H7 (cell line): ENCODE measurements at places on chromosomes 5 and 9. TPM values are rescaled to one million over a fixed set of nuclear protein-coding genes. Genes with fewer than 3 reads are reported as not detected.

LPAR1 gene
- 7.1 and 7.2 TPM in 2 replicates for total RNA-seq

NR2F1 gene
- total RNA-seq, result not detected in 2 replicates

SPATA31C1 gene
- 0.03 and 0.07 TPM in 2 replicates for total RNA-seq

DNA sequence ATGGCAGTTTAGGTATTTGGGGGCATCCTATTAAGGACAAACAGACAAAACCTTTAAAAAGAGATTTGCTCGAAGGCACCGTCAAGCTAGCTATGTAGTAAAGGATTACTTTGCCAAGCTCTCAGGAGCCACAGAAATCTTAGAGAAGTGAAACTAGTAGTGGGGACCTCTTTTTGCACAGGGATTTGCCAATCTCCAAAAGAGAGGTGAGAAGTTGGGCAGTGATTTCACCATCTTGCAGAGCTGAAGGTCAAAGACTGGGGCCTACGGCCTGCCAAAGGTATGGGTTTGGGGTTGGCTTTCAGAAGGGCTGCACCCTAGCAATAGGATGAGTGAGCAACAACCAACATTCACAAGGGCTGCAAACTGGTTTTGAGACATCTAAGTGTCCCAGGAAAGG is 1.6 kb upstream of the FCN1 start:
- no peak for DNase-seq

- no peak for DNase-seq
These were observed 17.4 kb downstream of the SLC12A2 start for GRCh38 chr5:128100860-128101557.

DNA sequence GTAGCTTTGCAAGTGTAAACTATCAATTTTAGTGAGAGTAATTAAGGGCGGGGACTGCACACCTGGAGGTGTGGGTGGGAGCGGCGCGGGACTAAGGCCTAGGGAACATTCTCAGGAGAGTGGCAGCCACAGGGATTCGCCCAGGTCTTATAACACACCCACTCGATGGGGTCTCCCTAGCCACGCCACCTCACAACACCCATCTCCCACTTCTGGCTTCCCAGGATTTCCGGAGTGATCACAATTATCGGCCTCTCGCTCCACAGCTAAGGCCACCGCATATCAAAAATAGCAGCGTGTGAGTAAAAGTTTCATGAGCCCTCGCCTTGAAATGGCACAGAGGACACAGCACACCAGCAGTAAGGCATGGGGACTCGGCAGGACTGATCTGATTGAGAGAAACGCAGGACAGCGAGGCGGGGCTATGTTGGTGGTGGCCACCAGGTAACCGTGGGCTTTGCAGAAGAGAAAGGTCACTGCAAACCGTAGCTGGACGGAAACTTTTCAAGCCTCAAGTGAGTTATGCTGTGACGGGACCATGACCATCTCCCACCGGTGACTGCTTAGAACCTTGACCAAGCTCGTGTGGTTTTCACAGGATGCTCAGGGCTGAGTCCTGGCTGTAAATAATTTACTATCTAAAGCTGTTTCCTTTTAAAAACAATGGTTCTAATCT is 1.1 kb upstream of the LPAR1 start:
- peak; percentile 19 for DNase-seq

- DNase-seq, result no peak
These were observed 20.1 kb downstream of the SREK1 start for GRCh38 chr5:66164044-66164790.

DNA sequence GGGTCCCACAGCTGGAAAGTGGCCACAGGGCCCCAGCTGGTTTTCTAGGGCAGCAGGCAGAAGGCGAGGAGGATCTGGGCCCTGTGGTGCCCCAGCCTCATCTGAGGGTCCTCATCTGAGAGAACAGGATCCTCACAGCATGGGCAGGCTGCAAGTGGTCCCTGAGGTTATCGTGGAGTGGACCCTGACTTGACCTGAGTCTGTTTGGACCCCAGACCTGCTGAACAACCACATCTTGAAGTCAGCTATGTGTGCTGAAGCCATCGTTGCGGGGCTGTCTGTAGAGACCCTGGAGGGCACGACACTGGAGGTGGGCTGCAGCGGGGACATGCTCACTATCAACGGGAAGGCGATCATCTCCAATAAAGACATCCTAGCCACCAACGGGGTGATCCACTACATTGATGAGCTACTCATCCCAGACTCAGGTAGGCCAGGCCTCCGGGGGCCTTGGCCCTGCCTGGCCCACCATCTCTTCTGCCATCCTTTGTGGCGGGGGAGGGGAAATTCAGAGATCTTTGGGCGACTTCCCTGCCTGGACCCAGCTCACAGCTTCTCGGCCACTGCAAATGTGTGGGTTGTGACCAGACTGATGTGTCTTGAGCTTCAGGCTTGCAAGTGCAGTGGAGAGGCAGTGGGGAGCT is 24.0 kb downstream of the TGFBI start:
- DNase-seq, result no peak

- DNase-seq, result peak; percentile 52
These were observed 14.1 kb upstream of the IRX4 start for GRCh38 chr5:1896602-1897376.

DNA sequence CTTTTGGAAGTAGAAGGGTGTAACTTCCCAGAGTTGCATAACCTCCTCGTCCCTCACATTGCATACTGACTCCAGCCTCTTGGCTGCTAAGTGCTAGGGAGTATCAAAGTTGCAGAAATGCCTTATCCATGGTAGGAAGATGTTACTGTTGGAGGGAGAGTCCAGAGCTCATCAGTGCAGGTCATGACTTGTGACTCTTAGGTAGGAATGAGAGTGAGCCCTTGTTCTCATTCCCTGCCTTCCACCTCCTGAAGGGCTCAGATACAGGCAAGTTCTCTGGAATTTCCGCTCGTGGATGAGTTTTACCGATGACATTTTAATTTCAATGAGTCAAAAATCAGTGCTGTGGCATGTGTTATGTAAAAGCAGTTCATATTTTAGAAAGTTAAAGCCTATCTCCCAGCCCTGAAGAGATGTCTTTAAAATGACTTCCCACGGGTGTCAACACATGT is 17.0 kb downstream of the IRX1 start:
- no peak for DNase-seq
